Stimulated activated CD4-positive, alpha-beta T cell treated with anti-CD3 and anti-CD28 coated beads, Interleukin-12 subunit alpha, Interleukin-12 subunit beta, amount 100 ng/mL, for 24 hours (primary cell): ENCODE measurements at places on chromosomes 4 and X.

DNA sequence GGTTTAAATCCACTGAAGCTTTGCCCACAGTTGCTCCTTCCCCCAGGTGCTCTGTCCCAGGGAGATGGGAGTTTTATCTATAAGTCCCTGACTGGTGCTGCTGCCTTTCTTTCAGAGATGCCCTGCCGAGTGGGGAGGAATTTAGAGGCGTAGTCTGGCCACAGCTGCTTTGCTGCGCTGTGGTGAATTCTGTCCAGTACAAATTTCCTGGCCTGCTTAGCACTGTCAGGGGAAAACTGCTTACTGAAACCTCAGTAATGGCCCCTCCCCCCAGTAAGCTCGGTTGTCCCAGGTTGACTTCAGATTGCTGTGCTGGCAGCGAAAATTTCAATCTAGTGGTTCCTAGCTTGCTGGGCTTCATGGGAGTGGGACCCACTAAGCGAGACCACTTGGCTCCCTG, 40.1 kb downstream of the UGT2B17 start:
- no peak for DNase-seq

DNA sequence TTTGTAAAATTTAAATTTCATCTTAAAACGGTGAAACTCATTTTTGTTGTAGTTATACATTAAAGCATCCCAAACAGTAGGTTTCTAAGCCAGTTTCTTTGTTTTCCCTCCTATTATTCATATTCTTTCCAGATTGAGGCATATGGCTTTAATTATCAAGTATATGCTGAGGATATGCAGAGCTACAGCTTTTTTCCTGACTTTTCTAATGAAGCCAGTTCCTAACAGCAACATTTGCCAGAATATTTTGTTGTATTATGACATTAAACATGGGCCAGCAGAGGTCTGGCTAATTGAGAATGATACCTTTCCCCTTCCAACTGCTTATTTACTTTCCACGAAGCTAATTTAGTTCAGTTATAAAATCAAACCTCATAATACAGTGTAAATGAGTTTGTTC, 75.3 kb downstream of the SLIT2 start:
- DNase-seq, result no peak

DNA sequence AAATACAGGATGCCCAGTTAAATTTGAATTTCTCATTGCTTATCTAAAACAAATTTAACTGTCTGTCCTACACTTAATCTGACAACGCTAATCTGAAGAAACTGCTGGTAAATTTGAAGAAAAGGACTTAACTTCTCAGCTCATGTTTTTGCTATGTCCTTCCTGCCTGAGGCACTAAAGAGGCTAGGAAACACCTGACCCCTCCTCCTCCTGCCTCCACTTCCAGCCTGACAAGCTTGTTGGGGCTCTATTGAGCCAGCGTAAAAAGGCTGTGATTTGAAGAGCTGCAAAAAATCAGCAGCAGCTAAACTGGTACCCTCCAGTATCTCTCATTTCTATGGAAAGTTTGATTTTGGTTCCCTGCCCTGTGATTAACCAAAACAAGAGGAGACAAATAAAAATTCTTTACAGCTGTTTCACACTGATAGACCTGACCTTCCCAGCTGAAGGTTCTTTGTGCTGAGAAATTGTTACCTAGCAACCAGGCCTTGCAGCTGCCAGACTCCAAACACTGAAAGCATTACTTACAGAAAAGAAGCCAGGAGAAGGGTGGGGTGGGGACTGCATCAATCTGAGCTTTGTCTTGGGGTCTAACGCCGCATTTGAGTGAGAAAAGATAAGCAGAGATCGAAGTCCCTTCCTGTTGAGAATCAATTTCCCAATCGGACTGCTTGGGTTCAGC, 35.0 kb downstream of the DCX start:
- DNase-seq, result no peak

- DNase-seq, result no peak
These were observed 124.1 kb upstream of the TBL1X start for GRCh38 chrX:9340598-9341290.

DNA sequence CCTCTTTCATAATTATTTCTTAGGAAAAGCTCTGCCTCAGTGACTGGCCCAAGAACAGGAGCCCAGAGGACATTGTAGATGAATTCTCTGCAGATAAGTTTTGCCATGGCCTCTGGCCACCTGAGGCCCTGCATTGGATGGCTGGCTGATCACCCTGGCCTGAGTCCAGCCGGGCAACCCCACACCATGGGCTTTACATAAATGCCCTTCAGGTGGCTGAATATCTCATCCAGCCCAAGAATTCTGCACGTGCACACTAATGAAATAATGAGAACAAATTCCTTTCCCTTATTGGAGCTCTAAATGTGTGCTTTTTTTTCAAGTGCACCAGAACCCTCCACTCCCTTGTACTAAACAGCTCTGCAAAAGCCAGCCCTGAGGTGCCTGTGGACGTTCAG, 65.7 kb downstream of the IRF2 start:
- no peak for DNase-seq

DNA sequence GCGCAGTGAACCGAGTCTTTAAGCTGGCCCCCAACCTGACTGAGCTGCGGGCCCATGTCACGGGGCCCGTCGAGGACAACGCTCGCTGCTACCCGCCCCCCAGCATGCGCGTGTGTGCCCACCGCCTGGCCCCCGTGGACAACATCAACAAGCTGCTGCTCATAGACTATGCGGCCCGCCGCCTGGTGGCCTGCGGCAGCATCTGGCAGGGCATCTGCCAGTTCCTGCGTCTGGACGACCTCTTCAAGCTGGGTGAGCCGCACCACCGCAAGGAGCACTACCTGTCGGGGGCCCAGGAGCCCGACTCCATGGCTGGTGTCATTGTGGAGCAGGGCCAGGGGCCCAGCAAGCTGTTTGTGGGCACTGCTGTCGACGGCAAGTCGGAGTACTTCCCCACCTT, 2.2 kb downstream of the PLXNA3 start:
- no peak for DNase-seq

- no peak for DNase-seq
These were observed 566.2 kb downstream of the MID1IP1 start for GRCh38 chrX:39367416-39367815.

GRCh38 chr4:145839151-145839550, 99.5 kb downstream of the ZNF827 start:
- DNase-seq, result no peak

- peak; percentile 12 for DNase-seq
These were observed 35.3 kb upstream of the VSIG4 start for GRCh38 chrX:66074920-66075879.

DNA sequence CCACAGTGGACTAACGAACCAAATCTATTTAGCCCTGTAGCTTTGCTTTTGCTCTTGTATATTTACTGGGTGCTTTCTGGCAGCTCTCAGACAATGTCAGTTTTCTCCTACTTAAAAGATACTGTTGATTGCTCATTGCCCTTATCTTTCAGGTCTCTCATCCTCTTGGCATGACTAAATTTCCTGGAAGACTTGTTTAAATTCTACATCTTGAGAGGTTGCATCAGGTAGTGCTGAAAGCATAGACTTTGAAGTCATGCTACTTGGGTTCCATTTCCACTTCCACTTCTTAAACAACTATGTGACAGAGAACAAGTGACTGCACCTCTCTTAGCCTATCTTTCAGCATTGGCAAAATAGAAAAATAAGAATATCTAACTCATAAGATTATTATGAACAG, 8.4 kb downstream of the TDO2 start:
- DNase-seq, result no peak

DNA sequence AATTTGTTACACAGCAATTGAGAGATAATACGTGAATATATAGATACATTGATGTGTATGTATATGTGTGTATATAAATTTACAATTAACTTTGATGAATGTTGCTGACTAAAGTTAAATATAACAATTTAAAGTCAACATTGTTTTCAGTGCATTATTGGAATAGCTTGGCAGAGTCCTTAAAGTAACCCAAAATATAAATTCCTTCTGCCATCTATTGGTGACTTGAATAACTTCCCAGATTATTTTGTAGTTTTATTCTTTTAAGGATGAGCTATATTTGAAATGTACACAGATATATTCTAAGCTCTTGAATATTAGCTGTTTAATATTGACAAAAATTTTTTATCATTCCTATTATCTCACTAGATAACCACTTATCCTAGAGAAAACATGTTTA, 298.2 kb upstream of the FSTL5 start:
- no peak for DNase-seq
